ENCODE measurements at places on chromosomes 6 and 20.

DNA sequence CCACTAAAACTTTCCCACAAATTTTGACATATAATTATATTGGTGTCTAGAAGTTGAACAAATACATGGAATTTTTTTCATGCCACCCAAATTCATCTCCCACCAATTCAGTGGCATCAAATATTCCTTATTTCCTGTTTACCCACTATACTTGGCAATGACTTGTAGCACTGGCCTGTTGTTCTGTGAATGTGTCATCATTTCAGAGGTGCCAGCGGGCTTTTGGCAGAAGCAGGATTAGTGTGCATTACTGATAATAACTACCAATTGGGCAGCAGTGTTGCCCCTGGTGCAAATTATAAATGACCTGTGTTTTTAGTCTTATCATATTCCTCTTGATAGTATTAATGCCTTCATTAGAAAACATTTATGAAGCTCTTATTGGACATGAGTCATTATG, 121.3 kb downstream of the TFAP2B start:
- no peak for DNase-seq

DNA sequence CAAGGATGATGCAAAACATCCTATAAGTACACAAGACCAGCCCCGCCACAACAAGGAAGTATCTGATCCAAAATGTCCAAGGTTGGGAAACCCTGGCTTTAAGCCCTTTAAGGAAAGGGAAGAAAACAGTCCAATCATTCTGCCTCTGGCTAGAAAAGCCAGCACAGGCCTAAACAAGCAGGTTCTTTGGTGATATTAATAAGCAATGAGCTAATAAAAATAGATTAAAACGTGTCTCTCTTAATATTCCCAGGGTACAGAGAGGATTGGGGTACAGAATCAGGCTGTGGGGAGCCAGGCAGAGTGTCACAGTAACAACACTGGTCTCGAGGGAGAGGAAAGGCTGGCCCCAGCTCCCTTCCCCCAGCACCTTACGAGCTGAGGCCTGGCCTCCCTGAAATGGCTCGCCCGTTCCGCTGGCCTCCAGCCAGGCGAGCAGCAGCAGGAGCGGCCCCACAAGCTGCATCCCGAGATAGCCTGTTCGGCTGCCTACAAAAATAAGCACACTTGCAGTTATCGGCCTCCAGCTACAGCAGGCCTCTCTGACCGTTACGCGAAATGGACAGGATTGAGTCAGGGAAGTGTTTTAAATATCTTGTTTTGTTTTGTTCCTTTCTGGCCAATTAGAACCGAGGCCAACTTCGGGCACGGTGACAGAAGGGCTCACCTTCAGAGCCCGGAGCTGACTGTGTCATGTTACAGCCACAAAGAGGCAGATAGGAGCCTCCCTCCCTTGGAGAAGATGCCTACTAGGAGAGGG, 4.0 kb upstream of the ZMYND8 start:
- DNase-seq: peak; percentile 77

GRCh38 chr6:117338567-117338966, 73.2 kb downstream of the VGLL2 start:
- DNase-seq: no peak

GRCh38 chr20:19338380-19338779, 125.9 kb downstream of the SLC24A3 start:
- DNase-seq: no peak

GRCh38 chr20:46897328-46897880, 2.8 kb downstream of the EYA2 start:
- DNase-seq: no peak

GRCh38 chr6:5302220-5302946, 41.1 kb downstream of the FARS2 start:
- DNase-seq: no peak

GRCh38 chr6:40845553-40845952, 193.5 kb downstream of the UNC5CL start:
- DNase-seq: no peak
